ENCODE measurements at places on chromosomes 13 and 19. TPM values are rescaled to one million over a fixed set of nuclear protein-coding genes. Genes with fewer than 3 reads are reported as not detected.

GRCh38 chr13:30395192-30396158 is 26.8 kb upstream of the UBE2L5 start:
- DNase-seq, result peak; percentile 95

GRCh38 chr13:39341251-39341650 is 261.7 kb downstream of the LHFPL6 start:
- no peak for DNase-seq

DNA sequence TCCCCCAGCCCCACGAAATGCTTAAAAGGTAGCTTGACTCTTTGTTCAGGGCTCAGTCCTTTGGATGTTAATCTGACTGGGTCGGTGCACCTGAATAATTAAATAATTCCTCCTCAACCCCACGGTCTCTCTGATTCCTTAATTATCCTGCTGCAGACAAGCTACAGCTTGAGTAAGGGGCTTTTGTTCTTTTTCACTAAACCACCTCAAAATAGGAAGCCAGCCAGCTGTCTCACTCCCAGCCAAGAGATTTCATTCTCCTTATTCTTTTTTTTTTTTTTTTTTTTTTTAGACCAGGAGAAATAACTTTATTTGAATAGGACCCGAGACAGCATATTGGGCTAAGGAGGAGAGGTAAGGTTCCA is 7.9 kb upstream of the FCGBP start:
- no peak for DNase-seq

GRCh38 chr19:42068756-42069571 is 1.0 kb downstream of the GRIK5 start:
- no peak for DNase-seq

Gene REEP6
- polyA plus RNA-seq, result 2.2 TPM

Gene ZFP14
- polyA plus RNA-seq, result 2.9 TPM

All from aorta (tissue), 5 donors.